Neural crest cell (in vitro differentiated cells): ENCODE measurements at places on chromosomes 7 and 10. TPM values are rescaled to one million over a fixed set of nuclear protein-coding genes. Genes with fewer than 3 reads are reported as not detected.
A peak's percentile ranks its signal among the peaks of the same experiment; 100 is the strongest.

The FAM171A1 gene
- total RNA-seq, result 64.2 and 70.4 TPM in 2 replicates

The AKR1C4 gene
- total RNA-seq, result not detected in 2 replicates

The BTBD16 gene
- not detected in 2 replicates for total RNA-seq

The PLCE1 gene
- 5.7 and 6.1 TPM in 2 replicates for total RNA-seq

The AKR1E2 gene
- total RNA-seq, result 3.9 and 5.1 TPM in 2 replicates

The SNCG gene
- 7.8 and 8.2 TPM in 2 replicates for total RNA-seq

The PRPS1L1 gene
- total RNA-seq, result not detected in 2 replicates

DNA sequence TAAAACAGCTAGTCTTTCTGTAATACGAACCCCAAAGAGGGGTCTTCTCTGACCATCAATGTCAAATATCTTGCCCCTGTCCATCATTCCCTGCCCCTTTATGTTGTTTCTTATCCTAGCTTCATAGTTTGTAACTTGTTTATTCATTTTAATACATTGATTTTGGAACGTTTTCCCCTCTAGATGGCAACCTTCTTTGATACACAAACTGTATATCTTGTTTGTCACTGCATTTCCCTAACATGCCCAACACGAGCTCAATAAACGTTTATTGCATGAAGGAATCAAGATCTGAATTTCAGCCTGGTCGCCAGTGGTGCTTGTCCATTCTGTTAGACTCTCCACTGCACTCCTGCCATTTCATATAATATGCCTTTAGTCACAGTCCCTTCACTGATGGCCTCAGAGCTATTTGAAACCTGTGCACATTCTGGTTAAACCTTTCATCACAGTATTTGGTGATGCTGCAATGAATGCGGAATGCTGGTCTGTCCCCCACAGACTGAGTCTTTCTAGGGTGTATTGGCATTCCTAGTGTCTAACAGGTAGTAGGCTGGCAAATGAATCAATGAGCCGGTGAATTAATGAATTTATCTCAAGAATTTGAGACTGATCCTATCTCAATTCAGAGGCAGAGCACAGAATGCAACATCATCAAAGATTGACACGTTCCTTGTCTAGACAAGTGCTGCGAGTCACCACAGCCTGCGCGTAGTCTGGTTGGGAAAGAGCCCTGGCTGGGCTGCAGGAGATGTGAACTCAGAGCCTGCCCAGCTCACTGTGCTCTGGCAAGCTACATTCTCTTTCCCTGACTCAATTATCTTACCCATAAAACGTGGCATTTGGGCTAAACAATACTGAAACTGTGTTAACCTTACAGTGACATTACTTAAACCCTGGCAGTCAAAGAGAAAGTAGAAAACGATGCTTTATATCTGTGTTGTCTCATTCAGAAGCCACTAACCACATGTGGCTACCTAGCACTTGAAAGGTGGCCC is 55.2 kb upstream of the FRMD4A start:
- DNase-seq, result no peak
- no peaks in the 10 kb centered on the region for H3K4me1 ChIP-seq
- H3K4me3 ChIP-seq, result no peak overlapping the region
- peaks cover 2% of the 10 kb centered on the region for H3K27me3 ChIP-seq

DNA sequence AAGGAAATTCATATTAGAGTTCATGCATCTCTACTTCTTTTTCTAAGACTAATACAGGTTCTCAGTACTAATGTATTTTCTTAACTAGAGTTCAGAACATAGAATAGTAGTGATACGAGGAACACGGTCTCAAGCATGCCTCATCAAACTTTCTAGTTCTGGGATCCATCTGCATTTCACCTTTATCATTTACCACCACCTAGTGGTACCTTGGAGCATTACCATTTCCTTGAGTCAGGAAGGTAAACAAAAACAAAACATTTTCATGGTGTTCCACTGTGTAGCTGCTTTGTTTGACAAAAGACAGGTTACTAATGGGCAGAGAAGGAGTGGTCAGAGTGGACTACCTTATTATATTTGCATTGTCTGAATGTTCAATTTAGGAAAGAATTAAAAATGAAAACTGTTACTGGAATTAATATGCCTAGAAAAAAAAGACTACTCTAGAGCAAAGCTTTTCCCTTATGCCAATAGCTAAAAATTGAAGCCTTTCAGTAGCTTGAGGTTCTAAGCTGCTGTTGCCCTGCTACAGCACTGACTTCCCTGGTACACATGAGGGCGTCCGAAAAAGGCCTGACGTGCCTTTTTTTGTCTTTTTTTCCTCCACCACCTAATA is 44.5 kb downstream of the STARD3NL start:
- no peaks in the 10 kb centered on the region for H3K4me1 ChIP-seq
- no peak overlapping the region for H3K27ac ChIP-seq
- no peak overlapping the region for H3K4me3 ChIP-seq
- H3K27me3 ChIP-seq, result no peaks in the 10 kb centered on the region
- no peak for DNase-seq
- H3K36me3 ChIP-seq, result peaks cover 21% of the 10 kb centered on the region

GRCh38 chr10:73281097-73281496 is 28.7 kb upstream of the MRPS16 start:
- no peaks in the 10 kb centered on the region for H3K4me1 ChIP-seq
- DNase-seq, result no peak
- no peaks in the 10 kb centered on the region for H3K36me3 ChIP-seq

- peak within 1 kb of the TSS; percentile 88 for H3K4me3 ChIP-seq
- peaks cover 50% of the 10 kb centered on the region for H3K4me1 ChIP-seq
- DNase-seq, result peak; percentile 47
- H3K27me3 ChIP-seq, result no peaks in the 10 kb centered on the region
- H3K27ac ChIP-seq, result peak within 1 kb of the TSS; percentile 31
Observed at GRCh38 chr7:18495412-18496340, at the start of gene HDAC9. Gene HDAC9, plus strand, starts transcription at chr7:18495749. Its CDS starts 554 bp downstream, at chr7:18496303.

- no peaks in the 10 kb centered on the region for H3K27me3 ChIP-seq
- peaks cover 27% of the 10 kb centered on the region for H3K4me1 ChIP-seq
- H3K27ac ChIP-seq, result no peak overlapping the region
- DNase-seq, result no peak
Observed at GRCh38 chr7:84261509-84261908, 66.9 kb upstream of the SEMA3A start.

- no peak for DNase-seq
- H3K27me3 ChIP-seq, result no peaks in the 10 kb centered on the region
- H3K36me3 ChIP-seq, result peaks cover 44% of the 10 kb centered on the region
- no peak overlapping the region for H3K4me3 ChIP-seq
Observed at GRCh38 chr7:92010215-92010614, 69.6 kb downstream of the AKAP9 start.

DNA sequence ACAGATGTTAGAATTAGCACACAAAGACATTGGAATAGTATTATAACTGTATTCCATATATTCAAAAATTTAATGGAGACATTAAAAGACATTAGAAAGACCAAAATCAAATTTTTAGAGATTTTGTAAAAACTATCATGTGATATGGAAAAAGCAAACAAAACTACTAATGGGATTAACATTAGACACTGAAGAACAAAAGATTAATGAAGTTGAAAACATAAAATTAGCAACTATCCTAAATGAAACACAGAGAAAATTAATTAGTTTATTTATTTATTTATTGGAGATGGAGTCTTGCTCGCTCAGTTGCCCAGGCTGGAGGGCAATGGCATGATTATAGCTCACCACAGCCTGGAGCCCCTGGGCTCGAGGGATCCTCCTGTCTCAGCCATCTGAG is 158.8 kb downstream of the DOCK4 start:
- H3K27me3 ChIP-seq, result no peaks in the 10 kb centered on the region
- no peak for DNase-seq
- peaks cover 5% of the 10 kb centered on the region for H3K36me3 ChIP-seq
- H3K4me1 ChIP-seq, result no peaks in the 10 kb centered on the region
- H3K4me3 ChIP-seq, result no peak overlapping the region

DNA sequence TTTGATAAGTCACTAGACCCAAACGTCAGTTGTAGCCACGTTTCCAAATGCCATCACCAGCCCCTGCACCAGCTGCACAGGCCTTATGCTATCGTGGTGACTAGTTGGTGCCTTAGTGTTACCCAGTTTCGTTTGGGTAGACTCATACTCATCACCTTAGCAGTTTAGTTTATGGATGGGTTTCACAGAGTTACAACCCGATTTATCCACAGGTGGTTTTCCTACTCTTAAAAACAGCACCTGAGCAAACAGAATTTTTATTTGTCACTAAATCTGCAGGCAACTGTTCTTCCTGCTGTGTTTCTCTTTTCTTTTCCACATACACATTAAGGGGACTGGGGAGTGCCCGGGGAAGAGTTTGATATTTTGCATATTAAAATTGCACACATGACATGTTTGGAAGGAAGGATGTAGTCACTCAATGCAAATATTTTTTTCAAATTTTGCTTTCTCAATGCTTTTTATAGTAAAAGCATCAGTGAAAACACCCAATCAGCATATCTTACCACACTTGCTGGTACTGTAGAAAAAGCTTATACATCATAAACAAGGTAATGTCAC is 41.6 kb downstream of the PDSS1 start:
- no peak overlapping the region for H3K27ac ChIP-seq
- H3K4me1 ChIP-seq, result peaks cover 7% of the 10 kb centered on the region
- no peak for DNase-seq
- no peak overlapping the region for H3K4me3 ChIP-seq

GRCh38 chr10:12382956-12383531 is 33.7 kb downstream of the CAMK1D start:
- H3K27me3 ChIP-seq, result no peaks in the 10 kb centered on the region
- peaks cover 4% of the 10 kb centered on the region for H3K4me1 ChIP-seq
- no peak overlapping the region for H3K4me3 ChIP-seq
- H3K27ac ChIP-seq, result no peak overlapping the region

DNA sequence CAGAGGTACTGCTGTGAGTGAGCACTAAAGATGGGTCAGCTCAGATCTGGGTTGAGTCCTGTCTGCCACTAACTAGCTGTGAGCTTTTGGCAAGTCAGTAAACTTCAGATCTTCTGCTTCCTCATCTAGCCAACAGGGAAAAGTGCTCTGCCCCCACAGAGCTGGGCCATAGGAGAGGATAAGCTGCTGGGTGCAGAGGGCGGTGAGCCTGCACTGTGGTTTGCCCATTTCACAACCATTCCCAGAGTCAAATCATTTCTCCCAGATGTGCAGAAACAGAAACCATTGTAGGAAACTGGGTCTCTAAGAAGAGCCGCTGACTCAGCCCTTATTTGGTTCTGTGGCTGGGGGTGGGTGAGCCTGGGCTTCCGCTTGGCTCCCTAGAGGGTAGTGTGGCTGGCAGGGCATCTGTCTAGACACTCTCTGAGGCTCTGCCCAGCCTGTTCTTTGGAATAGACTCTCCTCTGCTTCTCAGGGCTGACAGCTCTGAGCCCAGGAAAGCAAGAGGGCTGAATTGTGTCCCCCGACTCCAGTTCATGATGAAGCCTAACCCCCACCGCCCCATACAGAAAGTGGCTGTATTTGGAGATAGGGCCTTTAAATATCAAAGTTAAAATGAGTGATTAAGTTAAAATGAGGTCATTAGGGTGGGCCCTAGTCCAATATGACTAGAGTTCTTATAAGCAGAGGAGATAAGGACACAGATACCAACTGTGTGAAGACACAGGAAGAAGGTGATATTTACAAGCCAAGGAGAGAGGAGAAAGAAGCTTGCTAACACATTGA is 29.5 kb upstream of the ARHGAP22 start:
- no peak for DNase-seq
- H3K36me3 ChIP-seq, result no peaks in the 10 kb centered on the region
- H3K27ac ChIP-seq, result no peak overlapping the region
- H3K27me3 ChIP-seq, result peaks cover 12% of the 10 kb centered on the region
- H3K4me1 ChIP-seq, result no peaks in the 10 kb centered on the region

- H3K36me3 ChIP-seq, result no peaks in the 10 kb centered on the region
- no peak overlapping the region for H3K27ac ChIP-seq
- H3K4me3 ChIP-seq, result no peak overlapping the region
- no peaks in the 10 kb centered on the region for H3K27me3 ChIP-seq
- H3K4me1 ChIP-seq, result no peaks in the 10 kb centered on the region
Observed at GRCh38 chr10:132463333-132464255, 66.6 kb downstream of the PWWP2B start.

- peaks cover 23% of the 10 kb centered on the region for H3K4me1 ChIP-seq
- H3K27me3 ChIP-seq, result no peaks in the 10 kb centered on the region
- DNase-seq, result no peak
- no peak overlapping the region for H3K27ac ChIP-seq
- H3K4me3 ChIP-seq, result no peak overlapping the region
- H3K36me3 ChIP-seq, result no peaks in the 10 kb centered on the region
Observed at GRCh38 chr10:62381385-62382102, 7.4 kb downstream of the ZNF365 start.

- no peaks in the 10 kb centered on the region for H3K4me1 ChIP-seq
- H3K27me3 ChIP-seq, result no peaks in the 10 kb centered on the region
- H3K27ac ChIP-seq, result no peak overlapping the region
- no peak overlapping the region for H3K4me3 ChIP-seq
- DNase-seq, result no peak
Observed at GRCh38 chr7:8105449-8106095, 137.0 kb downstream of the GLCCI1 start.

DNA sequence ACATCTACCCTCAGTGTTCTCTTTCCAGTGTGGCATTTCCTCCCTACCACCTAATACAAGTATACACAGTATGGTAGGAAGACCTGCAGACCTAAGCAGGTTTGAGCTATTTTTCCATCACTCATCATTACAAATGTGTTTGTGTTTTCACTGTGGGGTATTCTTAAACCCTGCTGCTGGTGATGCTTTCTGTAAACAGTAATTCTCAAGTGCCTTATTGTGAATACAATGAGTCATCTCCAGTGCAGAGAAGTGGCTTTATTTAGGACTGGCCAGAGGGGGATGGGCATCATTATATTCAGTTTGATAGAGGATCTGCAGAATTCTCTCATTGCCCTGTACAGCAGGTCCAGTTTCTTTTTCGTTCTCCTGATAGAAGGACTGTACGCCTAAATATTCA is 63.7 kb downstream of the GRM8 start:
- peaks cover 6% of the 10 kb centered on the region for H3K4me1 ChIP-seq
- no peaks in the 10 kb centered on the region for H3K36me3 ChIP-seq
- H3K27me3 ChIP-seq, result peaks cover 7% of the 10 kb centered on the region
- no peak overlapping the region for H3K4me3 ChIP-seq
- no peak for DNase-seq

DNA sequence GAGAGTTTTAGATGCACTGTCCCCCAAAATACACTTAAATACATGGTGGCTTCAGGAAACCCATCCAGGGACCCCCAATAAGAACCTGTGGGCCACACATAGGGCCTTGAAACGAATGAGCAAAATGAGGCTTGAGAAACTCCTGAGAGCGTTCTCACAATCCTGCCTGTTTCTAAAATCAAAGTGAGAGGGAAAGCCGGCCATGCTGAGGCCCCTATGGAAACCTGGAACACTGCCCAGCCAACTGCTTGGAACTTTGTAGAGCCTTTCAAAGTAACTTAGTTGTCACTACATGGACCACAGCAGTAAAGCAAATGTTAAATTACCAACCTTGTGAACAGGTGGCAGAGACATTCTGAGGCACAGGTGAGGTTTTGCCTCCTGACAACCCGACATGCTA is 13.4 kb downstream of the SGMS1 start:
- no peak for DNase-seq
- H3K36me3 ChIP-seq, result no peaks in the 10 kb centered on the region
- peaks cover 7% of the 10 kb centered on the region for H3K4me1 ChIP-seq
- no peak overlapping the region for H3K4me3 ChIP-seq

- peaks cover 98% of the 10 kb centered on the region for H3K27me3 ChIP-seq
- no peak overlapping the region for H3K27ac ChIP-seq
- DNase-seq, result no peak
- peaks cover 2% of the 10 kb centered on the region for H3K36me3 ChIP-seq
- H3K4me1 ChIP-seq, result peaks cover 12% of the 10 kb centered on the region
- H3K4me3 ChIP-seq, result peak overlapping the region; percentile 59
Observed at GRCh38 chr7:35255443-35256255, 1.7 kb upstream of the TBX20 start.

GRCh38 chr10:44960482-44961229 is 1.1 kb downstream of the RASSF4 start:
- peaks cover 4% of the 10 kb centered on the region for H3K36me3 ChIP-seq
- H3K27me3 ChIP-seq, result no peaks in the 10 kb centered on the region
- peaks cover 80% of the 10 kb centered on the region for H3K4me1 ChIP-seq
- no peak for DNase-seq
